Fibroblast of lung (primary cell): ENCODE measurements at places on chromosomes 16 and 17.

DNA sequence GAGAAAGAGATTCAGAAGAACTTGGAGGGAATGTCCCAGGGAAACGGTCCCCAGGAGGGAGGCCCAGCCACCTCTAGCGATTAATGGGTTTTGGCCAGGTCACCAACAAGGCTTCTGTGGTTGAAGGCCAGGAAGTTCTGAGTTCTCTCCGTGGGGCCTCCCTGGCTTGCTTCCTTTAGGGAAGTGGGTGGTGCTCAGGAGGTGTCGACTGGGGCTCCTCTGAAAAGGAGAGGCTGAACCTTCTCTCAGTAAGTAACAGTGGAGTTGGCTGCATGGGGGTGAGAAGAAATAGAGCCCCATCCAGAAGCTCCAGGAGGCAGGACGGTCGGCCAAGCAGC, 77.1 kb upstream of the GSE1 start:
- no peak overlapping the region for H3K4me3 ChIP-seq
- DNase-seq = no peak
- no peaks in the 10 kb centered on the region for H3K4me1 ChIP-seq
- no peak overlapping the region for H3K27ac ChIP-seq
- H3K36me3 ChIP-seq = no peaks in the 10 kb centered on the region

DNA sequence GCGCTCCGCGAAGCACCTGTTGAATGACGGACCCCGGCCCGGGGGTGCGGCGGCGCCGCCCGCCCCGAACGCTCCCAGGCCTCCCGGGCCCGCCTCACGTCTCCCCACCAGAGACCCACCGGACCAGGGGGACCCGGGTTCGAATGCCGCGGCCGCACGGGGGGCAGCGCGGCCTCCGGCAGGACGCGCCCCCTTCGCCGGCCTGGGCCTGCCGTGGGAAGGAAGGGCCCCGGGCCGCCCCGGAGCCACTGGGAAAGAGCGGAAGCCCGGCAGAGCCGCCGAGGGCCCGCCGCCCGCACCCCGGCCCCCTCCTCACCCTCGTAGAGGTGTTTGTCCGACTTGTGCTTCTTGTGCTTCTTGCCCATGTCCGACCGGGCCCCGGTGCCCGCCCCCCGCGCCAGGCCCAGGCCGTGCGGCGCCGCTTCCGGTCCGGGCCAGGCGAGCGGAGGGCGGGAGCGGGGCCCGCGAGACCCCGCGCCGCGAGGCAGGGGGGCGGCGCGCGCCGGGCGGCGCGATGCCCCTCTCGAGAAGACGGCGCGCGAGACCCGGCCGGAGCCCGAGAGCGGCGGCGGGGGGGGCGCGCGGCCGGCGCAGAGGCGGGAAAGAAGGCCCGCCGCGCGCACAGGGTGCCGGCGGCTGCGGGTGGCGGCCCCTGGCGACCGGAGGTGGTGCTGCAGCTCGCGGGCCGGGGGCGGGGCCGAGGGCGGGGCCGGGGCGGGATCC, at the start of gene BRD7:
Gene BRD7, minus strand, starts transcription at position 579 of the 723 bp plus-strand sequence. Its CDS starts 214 bp downstream, at position 365.
- peaks cover 5% of the 10 kb centered on the region for H3K4me1 ChIP-seq
- peak within 1 kb of the TSS; percentile 35 for H3K27ac ChIP-seq
- H3K36me3 ChIP-seq = no peaks in the 10 kb centered on the region
- no peaks in the 10 kb centered on the region for H3K27me3 ChIP-seq
- H3K4me3 ChIP-seq = peak within 1 kb of the TSS; percentile 76
- peak; percentile 49 for DNase-seq

DNA sequence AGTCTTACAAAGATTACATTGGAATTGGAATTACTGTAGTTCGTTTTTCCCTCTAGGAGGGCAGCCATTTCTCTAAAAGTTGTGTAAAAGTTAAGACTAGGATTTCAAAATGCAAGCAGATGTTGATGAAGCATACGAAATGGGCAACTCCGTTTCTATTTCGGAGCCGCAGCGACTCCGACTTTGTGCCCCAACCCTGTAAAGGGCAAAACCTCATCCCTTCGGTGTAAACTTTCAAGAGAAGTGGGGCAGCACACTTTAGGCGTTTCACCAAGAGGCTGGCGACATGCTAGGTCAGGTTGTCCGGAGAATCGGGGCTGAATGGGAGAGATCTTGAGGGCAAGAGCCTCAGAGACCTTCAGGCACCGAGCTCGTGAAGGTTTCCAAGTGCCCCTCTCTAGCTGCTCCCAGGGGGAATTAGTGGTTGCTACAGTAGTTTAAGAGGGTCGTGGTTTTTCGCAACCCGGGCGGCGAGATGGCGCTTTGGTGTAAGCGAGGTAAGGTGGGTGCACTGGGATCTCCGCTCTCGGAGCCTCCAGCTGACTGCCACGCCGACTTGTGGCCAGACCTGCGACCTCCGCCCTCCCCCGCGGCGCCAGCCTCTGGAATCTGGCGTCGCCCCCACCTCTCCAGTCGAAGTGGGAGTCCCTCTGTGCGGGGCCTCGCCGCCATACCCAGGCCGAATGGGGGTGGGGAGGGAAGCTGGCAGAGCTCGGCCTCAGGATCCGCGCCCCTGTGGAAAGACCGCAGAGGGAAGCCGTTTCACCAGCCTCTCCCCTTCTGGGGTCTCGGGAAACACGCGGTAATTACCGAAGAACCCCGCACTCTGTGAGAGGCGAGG, 1.0 kb upstream of the HEXIM2 start:
- H3K4me1 ChIP-seq = peaks cover 9% of the 10 kb centered on the region
- H3K27ac ChIP-seq = peak overlapping the region; percentile 100
- peak; percentile 69 for DNase-seq
- H3K27me3 ChIP-seq = no peaks in the 10 kb centered on the region
- no peaks in the 10 kb centered on the region for H3K36me3 ChIP-seq

DNA sequence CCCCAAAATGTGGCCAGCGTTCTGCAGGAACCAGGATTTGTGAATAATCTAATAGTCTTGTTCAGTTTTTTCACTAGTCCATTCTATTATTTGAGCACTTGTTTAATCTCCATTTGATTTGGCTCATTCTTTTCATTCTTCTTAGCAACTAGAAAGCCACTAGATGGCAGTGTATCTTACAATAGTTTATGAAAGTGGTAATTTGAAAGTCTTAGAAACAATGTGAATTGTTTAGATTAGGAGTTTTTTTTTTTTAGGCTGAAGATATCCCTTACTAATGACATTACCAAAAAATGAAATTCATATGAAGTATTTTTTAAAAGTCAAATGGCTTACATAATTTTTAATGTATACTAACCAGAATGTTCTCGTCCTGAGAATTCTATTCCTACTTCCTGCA, 6.7 kb downstream of the ERI2 start:
- H3K4me3 ChIP-seq = no peak overlapping the region
- no peak overlapping the region for H3K27ac ChIP-seq
- H3K36me3 ChIP-seq = peaks cover 3% of the 10 kb centered on the region
- no peaks in the 10 kb centered on the region for H3K27me3 ChIP-seq
- DNase-seq = peak; percentile 32
- no peaks in the 10 kb centered on the region for H3K4me1 ChIP-seq

GRCh38 chr17:45241328-45242028, 19.8 kb downstream of the FMNL1 start:
- H3K4me1 ChIP-seq = no peaks in the 10 kb centered on the region
- no peak for DNase-seq
- no peak overlapping the region for H3K27ac ChIP-seq

DNA sequence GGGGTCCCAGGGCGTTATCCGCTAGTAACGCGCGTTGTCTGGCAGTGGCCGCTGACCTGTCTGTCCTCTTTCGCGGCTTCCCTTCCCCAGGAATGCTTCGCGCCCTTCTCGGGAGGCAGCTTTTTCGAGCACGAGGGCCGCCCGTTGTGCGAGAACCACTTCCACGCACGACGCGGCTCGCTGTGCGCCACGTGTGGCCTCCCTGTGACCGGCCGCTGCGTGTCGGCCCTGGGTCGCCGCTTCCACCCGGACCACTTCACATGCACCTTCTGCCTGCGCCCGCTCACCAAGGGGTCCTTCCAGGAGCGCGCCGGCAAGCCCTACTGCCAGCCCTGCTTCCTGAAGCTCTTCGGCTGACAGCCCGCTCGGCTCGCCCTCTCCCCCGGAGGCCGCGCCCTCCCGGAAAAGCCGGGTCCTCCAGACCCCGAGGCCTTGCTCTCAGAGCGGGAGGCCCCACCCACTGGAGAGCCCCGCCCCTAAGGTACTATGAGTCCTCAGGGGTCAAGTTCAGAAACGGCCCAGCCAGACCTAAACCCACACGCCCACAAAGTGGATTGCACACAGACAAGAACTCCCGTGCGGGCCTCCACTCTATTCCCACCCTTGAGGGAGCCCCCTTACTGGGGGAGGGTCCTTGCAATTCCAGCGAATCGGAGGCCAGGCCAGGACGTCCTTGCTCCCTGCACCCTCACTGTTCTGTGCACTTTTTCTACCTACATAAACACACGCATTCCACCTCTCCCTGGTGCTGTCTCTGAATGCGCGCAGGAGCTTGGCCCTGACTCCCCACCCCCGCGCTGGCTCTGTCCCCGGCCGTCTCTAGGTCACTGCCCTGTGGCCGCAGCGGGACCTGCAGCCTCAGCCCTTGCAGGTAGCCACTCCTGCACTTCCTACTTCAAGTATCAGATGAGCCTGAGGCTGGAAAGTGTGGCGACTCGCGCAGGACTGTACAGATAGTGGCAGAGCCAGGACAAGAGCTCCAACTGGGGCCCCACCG, 5.4 kb upstream of the SLC5A2 start:
- peaks cover 45% of the 10 kb centered on the region for H3K36me3 ChIP-seq
- H3K27me3 ChIP-seq = no peaks in the 10 kb centered on the region

DNA sequence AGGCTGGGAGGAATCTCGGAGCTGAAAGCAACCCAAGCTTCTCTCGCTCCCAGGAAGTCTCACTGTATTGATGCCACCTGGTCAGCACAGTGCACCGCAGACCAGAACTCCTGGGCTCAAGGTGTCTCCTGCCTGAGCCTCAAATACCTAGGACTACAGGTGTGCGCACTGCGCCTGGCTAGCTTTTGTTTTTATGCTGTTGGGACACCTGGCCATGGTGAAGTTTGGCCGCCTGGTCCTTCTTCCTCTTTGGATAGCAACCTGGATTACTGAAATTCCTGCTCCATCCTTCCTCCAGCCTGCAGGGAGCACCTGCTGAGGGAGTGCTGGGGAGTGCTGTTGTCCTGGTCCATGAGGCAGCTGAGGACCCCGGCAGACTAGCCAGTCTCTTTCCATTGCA, 56.6 kb downstream of the COTL1 start:
- H3K36me3 ChIP-seq = peaks cover 14% of the 10 kb centered on the region
- H3K4me3 ChIP-seq = no peak overlapping the region
- H3K4me1 ChIP-seq = no peaks in the 10 kb centered on the region
- DNase-seq = no peak
- no peaks in the 10 kb centered on the region for H3K27me3 ChIP-seq
- H3K27ac ChIP-seq = no peak overlapping the region

DNA sequence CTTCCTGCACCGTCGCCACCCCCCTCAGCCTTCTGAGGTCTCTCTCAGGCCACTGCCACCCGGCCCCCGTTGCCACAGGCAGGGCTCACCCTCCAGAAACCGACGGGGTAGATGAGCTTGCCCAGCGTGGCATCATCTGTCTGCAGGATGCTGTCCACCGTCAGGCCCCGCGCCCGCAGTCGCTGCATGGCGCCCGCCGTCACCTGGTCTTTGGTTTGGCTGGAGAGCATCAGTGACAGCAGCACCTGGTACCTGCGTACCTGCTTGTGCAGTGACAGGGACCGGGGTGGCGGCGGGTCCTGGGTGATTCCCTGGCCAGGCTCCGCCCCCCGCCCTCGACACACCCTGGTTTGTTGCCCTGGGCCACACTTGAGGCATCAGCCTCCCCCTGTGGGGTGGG, 3.1 kb downstream of the NTHL1 start:
- H3K36me3 ChIP-seq = peaks cover 2% of the 10 kb centered on the region
- H3K27ac ChIP-seq = no peak overlapping the region
- no peaks in the 10 kb centered on the region for H3K27me3 ChIP-seq
- H3K4me1 ChIP-seq = peaks cover 20% of the 10 kb centered on the region

- H3K36me3 ChIP-seq = no peaks in the 10 kb centered on the region
- no peaks in the 10 kb centered on the region for H3K4me1 ChIP-seq
- H3K4me3 ChIP-seq = peak overlapping the region; percentile 18
- no peaks in the 10 kb centered on the region for H3K27me3 ChIP-seq
- DNase-seq = no peak
Observed at GRCh38 chr16:20675488-20676267, 21.8 kb downstream of the ACSM1 start.

GRCh38 chr16:35146723-35147458, 1687.5 kb downstream of the TP53TG3F start:
- no peaks in the 10 kb centered on the region for H3K4me1 ChIP-seq
- H3K27me3 ChIP-seq = no peaks in the 10 kb centered on the region
- DNase-seq = no peak
- H3K36me3 ChIP-seq = no peaks in the 10 kb centered on the region

GRCh38 chr16:10088380-10088793, 93.8 kb downstream of the GRIN2A start:
- H3K27me3 ChIP-seq = no peaks in the 10 kb centered on the region
- H3K4me3 ChIP-seq = no peak overlapping the region
- peak; percentile 66 for DNase-seq
- no peak overlapping the region for H3K27ac ChIP-seq

DNA sequence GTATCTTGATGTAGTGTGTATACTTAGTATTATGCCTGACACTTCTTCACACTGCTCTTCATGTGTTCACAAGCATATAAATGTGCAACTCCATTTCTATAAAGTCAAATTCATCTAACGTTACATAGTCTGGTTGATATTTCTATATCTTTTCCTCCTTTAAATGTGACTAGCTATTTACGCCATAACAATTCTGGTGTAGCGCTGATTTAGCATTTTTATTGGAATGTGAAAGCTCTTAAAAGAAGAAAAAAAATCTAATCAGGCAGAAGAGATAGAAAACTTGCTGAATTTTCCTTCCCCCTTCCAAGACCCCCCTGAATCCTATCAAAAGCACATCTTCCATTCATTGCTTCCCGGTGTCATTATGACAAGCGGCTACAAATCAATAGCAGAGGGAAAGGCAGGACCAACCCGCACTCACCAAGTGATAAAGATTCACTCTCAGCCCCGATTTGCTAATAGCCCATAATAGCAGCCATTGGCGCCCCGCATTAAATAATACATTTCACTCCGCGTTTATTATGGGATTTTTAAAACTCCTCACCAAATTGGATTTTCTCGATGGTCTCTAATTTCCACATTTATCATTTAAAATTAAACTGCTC, 299.5 kb upstream of the PMFBP1 start:
- H3K4me3 ChIP-seq = no peak overlapping the region
- H3K36me3 ChIP-seq = no peaks in the 10 kb centered on the region
- DNase-seq = no peak
- no peaks in the 10 kb centered on the region for H3K27me3 ChIP-seq
- H3K27ac ChIP-seq = no peak overlapping the region

- H3K4me1 ChIP-seq = peaks cover 12% of the 10 kb centered on the region
- H3K4me3 ChIP-seq = no peak overlapping the region
Observed at GRCh38 chr17:13538841-13539411, 62.8 kb downstream of the HS3ST3A1 start.

GRCh38 chr16:79598348-79599181, 2.0 kb downstream of the MAF start:
- H3K4me1 ChIP-seq = no peaks in the 10 kb centered on the region
- peak; percentile 75 for DNase-seq
- H3K27me3 ChIP-seq = no peaks in the 10 kb centered on the region
- H3K4me3 ChIP-seq = peak overlapping the region; percentile 65
- peak overlapping the region; percentile 51 for H3K27ac ChIP-seq

- H3K27me3 ChIP-seq = no peaks in the 10 kb centered on the region
- no peak overlapping the region for H3K4me3 ChIP-seq
- no peak overlapping the region for H3K27ac ChIP-seq
- no peaks in the 10 kb centered on the region for H3K36me3 ChIP-seq
- H3K4me1 ChIP-seq = peaks cover 3% of the 10 kb centered on the region
Observed at GRCh38 chr17:48506246-48506645, 24.6 kb downstream of the HOXB1 start.

- H3K36me3 ChIP-seq = no peaks in the 10 kb centered on the region
- no peak overlapping the region for H3K4me3 ChIP-seq
- DNase-seq = peak; percentile 50
- no peaks in the 10 kb centered on the region for H3K27me3 ChIP-seq
- no peaks in the 10 kb centered on the region for H3K4me1 ChIP-seq
- H3K27ac ChIP-seq = no peak overlapping the region
Observed at GRCh38 chr17:29980261-29980660, 38.8 kb downstream of the EFCAB5 start.
